GM04503 (cell line): ENCODE measurements at places on chromosomes 11 and 22.
A peak's percentile ranks its signal among the peaks of the same experiment; 100 is the strongest.

DNA sequence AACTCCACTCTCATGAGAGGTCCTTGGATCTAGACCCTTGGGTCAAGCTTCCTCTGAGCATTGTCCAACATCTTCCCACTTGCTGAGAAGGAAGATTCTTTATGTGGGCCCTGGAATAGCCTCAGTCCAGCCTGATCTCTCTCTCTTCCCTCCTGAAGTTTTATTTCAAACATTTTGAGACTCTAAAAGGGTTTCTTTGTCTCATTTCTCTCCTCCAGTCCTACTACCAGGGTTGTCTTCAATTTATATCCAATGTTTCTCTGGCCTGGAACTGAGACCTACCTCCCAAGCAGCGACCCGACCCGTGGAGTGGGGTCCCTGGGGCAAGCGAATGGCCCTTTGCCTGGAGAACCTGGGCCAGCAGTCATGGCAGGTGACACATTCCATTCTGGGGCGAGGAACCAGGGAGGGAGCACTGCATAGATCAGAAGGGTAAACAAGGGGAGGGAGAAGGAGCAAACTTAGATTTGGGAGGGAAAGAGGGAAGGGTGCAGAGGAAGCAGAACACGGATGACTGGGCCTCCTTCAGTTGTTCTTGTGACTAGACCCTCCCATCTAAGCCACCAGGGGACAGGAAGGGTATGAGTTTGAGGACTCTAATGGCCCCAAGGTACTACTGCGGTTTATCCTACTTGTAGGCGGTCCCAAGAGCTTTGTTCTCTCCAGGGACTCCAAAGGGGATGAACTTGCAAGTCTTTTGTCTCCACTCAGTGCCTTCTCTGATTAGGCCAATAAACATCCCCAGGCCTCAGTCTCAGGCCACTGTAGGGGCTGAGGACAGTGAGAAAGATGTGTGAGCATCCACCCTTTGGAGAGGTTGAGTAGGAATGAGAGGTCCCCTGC is 14.2 kb upstream of the PRAME start:
- DNase-seq = no peak

- DNase-seq = no peak
Measured at GRCh38 chr11:61531044-61531443, 22.5 kb downstream of the LRRC10B start.

GRCh38 chr22:43969989-43970755 is 14.9 kb downstream of the SAMM50 start:
- no peak for DNase-seq

- DNase-seq = no peak
Measured at GRCh38 chr22:23029521-23030228, 40.6 kb upstream of the GNAZ start.

DNA sequence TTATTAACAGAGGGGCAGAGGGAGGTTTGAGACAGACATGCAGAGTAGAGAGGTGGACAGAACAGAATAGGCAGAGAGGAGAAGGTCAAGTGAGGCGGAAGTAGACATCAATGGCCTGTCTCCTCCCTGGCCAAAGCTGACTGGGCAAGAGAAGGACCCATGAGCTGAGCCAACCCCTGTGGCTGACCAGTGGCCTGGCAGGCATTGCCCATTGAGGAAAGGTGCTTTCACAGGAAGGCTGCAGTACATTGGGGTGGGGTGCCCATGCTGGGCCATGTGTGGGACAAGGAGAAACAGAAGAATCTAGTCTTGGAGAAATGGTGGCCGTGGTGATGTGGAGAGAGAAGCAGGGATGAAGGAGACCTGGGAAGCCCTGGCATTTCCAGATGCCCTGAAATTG is 76.0 kb downstream of the MYEOV start:
- DNase-seq = no peak

DNA sequence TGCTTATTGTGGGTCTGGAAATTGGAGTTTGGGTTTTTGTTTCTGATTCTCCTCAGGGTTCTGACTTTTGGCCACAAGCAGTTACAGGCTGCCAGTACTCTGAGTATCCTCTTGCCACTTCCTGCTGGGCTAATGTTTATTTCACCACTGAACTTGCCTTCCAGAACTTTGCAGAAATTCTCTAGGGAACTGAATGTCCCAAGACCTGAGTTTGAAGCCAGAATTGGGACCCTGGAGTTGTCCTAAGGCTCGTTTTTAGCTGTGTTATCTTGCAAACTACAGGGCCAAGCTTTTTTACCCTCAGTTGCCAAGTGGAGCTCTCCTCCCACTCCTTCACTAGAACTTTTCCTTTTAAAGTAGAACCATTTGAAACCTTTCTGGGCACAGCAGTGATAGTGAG is 89.9 kb downstream of the FAT3 start:
- DNase-seq = no peak

- DNase-seq = no peak
Measured at GRCh38 chr22:44291265-44291664, 21.5 kb downstream of the SHISAL1 start.

GRCh38 chr22:37043828-37044538 is 7.6 kb upstream of the KCTD17 start:
- DNase-seq = no peak

- no peak for DNase-seq
Measured at GRCh38 chr11:29051935-29052334, 943.7 kb downstream of the METTL15 start.

DNA sequence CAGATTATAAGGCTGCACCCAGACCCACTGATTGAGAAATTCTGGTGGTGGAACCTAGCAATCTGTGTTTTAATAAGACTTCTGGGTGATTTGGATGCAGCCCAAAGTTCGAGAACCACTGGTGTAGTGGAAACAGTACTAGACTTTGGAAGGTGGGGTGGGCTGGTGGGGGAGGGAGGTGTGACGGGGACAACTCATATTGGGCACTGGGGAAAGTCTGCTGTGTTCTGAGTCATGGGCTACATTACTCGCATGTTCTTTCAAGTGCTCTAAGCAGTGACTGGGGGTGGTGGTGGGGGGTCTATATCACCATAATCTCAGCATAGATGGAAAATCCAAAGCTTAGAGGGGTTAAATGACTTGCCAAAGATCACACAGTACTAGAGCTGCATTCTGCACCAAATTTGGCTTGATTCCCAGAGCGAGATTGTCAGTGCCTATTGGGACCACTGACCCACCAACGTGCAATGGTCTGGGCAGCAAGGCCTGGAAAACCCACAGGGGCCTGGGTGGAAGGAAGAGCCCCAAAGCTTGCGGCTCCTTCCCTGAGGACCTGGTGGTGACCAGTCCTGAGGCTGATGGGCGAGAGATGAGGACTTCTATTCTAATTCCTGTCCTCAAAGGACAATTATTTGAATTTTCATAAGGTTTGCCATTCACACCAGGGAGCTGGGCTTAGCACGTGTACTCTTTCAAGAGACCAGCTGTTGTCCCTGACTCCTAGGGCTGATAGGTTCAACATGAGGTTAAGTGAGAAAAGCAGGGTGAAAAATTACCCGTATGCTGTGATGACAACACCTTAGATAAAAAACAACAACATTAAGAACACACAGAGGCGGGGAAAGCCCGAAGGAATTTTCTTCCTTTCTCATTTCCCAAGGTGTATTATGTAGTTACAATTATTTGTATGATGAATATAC is 77.5 kb upstream of the NARS2 start:
- no peak for DNase-seq

GRCh38 chr11:134374171-134374570 is 37.9 kb downstream of the B3GAT1 start:
- no peak for DNase-seq

DNA sequence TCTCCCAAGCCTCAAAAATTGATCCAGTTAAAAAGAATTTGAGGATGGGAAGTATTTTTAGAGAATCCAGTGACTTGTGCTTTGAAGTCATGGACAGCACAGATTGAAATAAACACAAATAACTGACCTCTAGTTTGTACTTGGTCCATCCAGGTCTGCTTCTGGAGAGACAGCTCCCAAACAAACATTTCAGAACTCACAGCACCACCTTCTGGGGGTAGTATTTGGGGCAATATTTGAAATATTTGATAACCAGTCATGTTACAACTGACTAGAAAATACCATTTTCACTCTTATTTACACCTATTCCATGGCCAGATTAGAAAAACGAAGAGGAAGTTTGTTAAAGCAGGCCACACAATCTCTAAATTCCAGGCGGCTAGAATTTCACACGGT is 56.2 kb downstream of the CTSC start:
- no peak for DNase-seq

DNA sequence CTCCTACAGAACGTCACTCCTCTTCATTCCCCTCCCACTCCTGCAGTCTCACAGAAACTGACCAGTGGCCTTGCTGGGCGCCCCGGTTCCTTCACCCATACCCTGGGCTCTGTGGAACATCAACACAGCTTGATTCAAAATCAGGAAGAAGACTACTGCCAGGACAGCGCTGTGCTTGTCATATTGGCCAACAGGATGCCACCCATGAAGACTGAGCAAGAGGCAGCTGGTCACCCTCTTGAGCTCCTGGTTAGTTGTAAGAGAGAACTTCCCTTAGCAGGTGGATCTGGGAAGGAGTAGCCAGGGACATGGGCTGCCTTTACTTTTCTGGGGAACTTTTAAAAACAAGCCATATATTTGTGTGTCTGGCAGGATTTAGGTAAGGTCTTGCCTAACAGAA is 110.4 kb upstream of the TIMP3 start:
- DNase-seq = no peak

GRCh38 chr11:35142481-35143075 is 3.6 kb downstream of the CD44 start:
- peak; percentile 63 for DNase-seq

DNA sequence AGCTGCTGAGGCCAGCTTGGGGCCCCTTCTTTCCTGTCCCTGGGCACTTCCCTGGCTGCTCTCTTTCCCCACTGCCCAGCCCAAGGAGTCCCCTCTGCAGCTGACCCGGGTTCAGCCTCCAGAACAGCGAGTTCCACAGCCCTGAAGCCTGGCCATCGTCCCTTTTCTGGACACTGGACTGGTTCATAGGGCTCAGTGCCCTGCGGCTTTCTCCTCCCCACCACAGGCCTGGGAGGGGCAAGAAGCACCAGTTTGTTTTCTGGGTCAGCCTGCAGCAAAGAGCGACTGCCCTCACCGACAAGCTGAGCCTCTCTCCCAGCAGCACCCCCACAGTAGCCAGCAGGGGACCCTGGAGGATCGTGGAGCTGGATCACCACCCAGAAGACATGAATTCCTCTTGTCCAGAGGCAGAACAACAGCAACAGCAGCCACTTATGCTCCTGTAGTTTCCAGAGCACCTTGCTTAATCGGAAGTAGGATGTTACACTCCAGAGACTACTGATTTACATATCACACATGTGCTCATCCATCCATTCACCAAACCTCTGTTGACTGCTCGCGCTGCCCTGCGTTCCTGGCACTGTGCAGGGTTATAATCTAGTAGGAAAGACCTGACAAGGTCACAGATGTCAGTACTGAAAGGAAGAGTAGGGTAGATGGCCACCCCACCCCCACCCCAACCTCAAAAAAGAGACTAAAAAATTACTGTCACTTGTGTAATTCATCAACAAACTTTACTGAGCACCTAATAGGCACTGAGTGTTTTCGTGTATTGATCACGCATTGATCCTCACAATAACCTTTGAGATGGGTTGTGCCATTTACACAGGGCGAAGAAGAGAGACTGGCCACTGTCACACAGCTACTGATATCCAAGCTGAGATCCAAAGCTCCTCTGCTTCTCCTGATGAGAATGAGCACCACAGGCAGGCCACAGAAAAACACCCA is 13.0 kb upstream of the CXCR5 start:
- no peak for DNase-seq

- peak; percentile 32 for DNase-seq
Measured at GRCh38 chr11:133965031-133965601, 8.3 kb upstream of the IGSF9B start.

GRCh38 chr11:68146010-68146540 is 24.9 kb upstream of the CHKA start:
- no peak for DNase-seq

DNA sequence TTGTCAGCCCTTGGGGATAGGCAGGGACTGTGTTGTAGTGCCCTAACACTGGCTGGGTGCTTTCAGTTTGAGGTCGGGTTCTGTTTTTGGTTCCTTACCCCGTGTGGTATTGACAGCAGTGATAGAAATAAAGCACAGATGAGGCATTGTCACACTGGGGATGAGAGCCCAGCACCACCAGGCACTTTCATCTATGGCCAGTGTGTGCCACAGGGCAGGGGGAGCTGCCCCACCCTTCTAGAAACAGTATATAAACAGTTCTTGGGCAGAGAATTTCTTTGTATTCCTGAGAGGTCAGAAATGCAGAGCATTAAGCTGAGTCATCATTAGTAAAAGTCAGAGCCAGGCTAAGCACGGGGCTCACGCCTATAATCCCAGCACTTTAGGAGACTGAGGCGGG is 23.1 kb upstream of the CDC42EP2 start:
- no peak for DNase-seq

- DNase-seq = no peak
Measured at GRCh38 chr11:79744941-79745340, 304.1 kb upstream of the TENM4 start.

DNA sequence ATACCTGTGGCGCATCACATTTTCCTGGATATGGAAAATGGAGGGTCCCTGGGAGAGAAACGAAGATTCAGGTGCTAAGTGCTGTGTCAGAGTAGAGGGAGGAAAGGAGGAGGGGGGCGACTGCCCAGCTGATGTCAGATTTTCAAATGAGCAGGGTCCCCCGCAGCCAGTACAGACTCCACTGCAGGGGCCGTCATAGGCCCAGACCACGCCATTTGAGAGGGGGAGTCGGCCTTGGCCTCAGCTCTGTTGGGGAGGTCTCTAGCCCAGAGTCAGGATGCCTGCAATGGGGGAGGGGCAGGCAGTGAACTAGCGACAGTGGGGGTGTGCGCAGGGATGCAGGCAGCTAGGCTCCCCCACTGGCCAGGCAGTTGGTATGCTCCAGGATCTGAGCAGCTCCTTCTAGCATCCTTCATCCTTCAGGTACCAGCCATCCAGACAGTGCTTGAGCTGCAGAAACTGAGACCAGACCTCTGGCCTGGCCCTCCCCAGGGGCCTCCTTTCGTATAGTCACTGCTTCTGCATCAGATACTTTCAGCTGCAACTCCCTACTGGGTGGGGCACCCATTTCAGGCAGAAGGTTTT is at the start of the genes BSCL2 and GNG3:
TSS of gene BSCL2 (minus strand) at position 148 of the 585 bp plus-strand sequence. CDS start 229 bp downstream, outside the sequence.
TSS of gene GNG3 (plus strand) at position 400 of the 585 bp plus-strand sequence. CDS start 620 bp downstream, outside the sequence.
- no peak for DNase-seq

DNA sequence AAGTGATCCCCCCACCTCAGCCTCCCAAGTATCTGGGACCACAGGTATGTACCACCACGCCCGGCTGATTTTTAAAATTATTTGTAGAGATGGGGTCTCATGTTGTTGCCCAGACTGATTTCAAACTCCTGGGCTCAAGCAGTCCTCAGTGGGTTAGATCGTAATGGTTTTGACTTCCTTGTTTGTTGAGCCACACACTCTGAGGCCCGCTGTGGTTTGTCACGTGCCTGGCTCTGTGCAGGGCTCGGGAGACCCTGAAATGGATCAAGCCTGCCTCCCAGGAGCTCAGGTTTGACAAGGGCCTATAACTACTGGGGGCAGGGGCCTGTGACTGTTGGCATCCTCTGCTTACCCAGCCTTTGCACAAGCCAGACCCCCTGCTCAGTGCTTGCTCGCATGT is 68.1 kb downstream of the MPPED1 start:
- DNase-seq = no peak

GRCh38 chr11:42273977-42274376 is 814.5 kb upstream of the LRRC4C start:
- no peak for DNase-seq
